ENCODE measurements at places on chromosomes 5 and 9. TPM values are rescaled to one million over a fixed set of nuclear protein-coding genes. Genes with fewer than 3 reads are reported as not detected.

The LOX gene
- total RNA-seq = not detected

- DNase-seq = no peak
Measured at GRCh38 chr5:73867345-73868335, 241.6 kb downstream of the ARHGEF28 start.

GRCh38 chr9:23643656-23644258 is 182.3 kb downstream of the ELAVL2 start:
- DNase-seq = no peak

DNA sequence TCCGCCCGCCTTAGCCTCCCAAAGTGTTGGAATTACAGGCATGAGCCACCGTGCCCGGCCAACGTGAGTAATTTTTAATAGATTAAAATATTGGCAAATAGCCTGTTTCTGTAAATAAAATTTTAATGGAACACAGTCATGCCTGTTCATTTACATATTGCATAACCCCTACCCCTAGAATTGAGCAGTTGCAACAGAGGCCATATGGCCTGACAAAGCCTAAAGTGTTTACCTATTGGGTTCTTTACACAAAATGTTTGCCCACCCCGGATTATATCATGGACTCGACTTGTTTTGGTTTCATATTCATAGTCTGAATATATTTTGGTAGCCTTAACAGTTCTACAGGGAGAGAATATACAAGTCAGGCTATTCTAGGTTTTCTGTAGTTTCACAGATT is 5.3 kb downstream of the NSA2 start:
- no peak for DNase-seq

GRCh38 chr9:111999319-111999718 is 102.7 kb downstream of the UGCG start:
- DNase-seq = no peak
